ENCODE measurements at places on chromosomes 6 and 20. TPM values are rescaled to one million over a fixed set of nuclear protein-coding genes. Genes with fewer than 3 reads are reported as not detected.

The EEF1A1 gene
- total RNA-seq, result 12,598 TPM

The ECHDC1 gene
- 43.7 TPM for total RNA-seq

The PI16 gene
- total RNA-seq, result not detected

The EYS gene
- total RNA-seq, result 0.27 TPM

The RBPJL gene
- not detected for total RNA-seq

The ABHD16B gene
- total RNA-seq, result not detected

The PAK5 gene
- not detected for total RNA-seq

The SYTL3 gene
- 0.70 TPM for total RNA-seq

The NXT1 gene
- total RNA-seq, result 75.8 TPM

The MYL9 gene
- total RNA-seq, result 8.3 TPM

The SLC24A3 gene
- 0.08 TPM for total RNA-seq
